Activated T-helper 1 cell treated with anti-CD3 and anti-CD28 coated beads, Interleukin-2, amount 50 U/mL, for 16 hours (primary cell): ENCODE measurements at places on chromosomes 5 and 9.

GRCh38 chr9:130921300-130921988 is 17.6 kb downstream of the FIBCD1 start:
- no peak for DNase-seq

DNA sequence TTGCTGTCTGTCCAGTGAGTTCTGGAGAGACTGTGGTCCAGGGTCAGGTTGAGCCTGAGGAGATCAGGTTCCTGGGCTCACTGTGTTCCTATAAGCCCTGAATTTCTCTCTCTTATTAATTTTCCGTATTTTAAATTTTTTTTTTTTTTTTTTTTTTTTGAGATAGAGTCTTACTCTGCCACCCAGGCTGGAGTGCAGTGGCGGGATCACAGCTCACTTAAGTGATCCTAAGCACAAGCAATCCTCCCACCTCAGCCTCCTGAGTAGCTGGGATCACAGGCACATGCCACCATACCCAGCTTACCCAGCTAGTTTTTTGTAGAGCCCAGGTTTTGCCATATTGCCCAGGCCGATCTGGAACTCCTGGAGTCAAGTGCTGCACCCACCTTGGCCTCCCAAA is 22.5 kb downstream of the NDST1 start:
- no peak for DNase-seq

DNA sequence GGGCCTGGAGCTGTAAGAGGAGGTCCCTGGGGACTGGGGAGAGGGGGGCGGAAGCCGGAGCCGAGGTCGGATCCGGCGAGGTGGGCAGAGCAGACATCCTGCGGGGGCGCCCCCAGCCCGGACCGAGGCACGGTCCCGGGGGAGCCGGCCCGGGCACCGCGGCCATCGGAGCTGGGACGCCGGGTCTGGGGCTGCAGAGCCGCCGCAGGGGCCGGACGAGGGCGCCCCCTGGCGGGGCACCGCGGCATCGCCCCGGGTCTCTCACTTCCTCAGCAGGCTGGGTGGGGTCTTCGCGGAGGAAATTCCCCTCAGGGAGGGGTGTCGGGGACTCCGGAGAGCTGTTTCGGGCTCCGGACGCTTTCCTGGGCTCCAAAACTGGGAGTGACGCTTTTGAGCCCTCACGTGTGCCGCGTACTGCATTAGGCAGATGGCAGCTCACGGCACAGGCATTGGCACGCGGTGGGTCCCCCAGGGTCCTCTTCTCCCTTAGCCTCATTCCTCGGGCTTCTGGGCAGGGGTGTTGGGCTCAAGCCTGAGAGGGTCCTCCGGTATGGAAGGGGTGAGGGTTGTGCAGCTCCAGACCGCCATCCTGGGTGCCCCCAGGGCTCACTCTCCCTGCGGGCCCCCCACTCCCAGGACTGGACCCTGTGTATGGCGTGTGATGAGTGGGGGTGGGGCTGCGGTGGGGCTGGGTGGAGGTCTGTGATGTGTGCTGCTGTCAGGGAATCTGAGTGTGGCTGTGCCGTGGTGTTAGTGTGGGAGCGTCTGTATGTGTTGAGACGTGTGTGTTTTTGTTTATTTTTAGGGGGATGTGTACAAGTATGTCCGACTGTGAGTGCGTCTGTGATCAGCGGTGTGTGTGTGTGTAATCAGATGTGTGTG is 29.6 kb downstream of the LHX2 start:
- DNase-seq = no peak

- no peak for DNase-seq
Measured at GRCh38 chr5:176492431-176492830, 44.2 kb downstream of the FAF2 start.

DNA sequence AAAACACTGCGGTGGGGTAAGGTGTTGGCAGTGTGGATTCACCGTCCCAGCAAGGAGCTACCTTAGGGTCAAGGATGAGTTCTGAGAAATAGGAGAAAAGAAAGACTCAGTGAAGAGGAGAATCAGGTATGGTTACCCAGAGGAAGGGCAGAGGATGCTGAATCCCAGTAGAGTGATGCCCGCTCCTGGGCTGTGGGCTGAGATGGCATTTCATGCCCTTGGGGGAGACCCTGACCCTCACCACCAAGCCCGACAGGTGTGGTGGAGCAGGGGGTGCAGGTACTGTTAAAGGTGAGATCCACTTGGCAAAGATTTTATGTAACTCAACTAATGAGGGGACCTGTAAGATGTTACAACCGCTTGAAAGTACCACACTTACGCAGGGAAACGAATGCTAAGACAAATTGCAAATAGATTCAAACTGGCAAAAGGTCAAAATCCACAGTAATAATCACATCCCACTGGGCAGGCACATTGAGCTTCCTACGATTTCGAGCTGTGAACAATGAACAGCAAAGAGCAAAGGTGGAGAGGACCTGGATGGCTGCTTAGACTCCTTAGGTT is 2.1 kb downstream of the RNU6ATAC start:
- no peak for DNase-seq

DNA sequence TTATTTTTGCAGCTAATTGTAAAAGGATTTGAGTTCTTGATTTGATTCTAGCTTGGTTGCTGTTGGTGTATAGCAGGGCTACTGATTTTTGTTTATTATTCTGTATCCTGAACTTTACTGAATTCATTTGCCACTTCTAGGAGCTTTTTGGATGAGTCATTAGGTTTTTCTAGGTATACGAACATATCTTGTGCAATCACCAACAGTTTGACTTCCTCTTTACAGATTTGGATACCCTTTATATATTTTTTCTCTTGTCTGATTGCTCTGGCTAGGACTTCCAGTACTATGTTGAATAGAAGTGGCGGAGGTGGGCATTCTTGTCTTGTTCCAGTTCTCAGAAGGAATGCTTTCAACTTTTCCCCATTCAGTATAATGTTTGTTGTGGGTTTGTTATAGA is 210.8 kb downstream of the FGF10 start:
- DNase-seq = no peak

DNA sequence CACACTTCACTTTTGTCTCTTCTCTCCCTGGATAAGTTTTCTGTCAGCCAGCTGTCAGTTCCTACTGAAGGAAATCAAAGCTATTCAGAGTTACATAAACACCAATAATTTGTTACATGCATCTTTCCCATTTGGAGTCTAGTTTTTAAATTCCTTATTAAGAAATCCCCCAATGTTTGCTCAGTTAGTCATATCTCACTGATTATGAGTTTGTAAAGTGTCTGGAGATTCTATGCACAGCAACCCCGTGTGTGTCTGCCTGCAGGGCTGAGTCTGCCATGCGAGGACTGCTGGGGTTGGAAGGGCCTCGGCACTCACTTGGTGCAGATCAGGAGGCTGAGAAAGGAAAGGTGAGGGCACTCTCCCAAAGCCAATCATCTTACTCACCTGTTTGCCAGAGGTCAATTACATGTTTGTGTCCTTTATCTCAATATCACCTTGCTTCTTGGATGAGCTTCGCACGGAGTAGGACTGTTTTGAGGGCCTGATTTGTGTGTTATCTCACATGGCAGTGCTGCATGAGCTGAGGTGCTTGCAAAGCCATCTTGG is 3.3 kb downstream of the ANKRD34B start:
- DNase-seq = no peak

DNA sequence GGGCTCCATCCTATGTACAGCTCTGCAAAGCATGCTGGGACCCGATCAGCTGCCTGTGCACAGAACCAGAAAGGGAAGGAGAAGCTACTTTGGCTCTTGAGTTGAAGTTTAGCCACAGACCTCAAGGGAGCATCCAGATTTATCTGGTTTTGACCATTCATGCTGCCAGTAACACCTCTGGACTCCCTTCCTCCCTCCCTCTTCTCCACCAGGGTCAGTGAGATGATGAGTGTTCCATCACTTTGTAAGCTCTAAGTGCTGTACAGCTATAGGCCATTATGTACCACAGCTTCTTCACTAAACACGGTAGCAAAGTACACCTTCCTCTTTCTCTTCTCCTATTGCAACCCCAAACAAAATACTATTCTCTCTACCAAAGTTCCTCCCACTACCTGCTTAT is 77.9 kb downstream of the GLIS3 start:
- DNase-seq = no peak

- no peak for DNase-seq
Measured at GRCh38 chr5:149298842-149299404, 27.3 kb downstream of the AFAP1L1 start.

DNA sequence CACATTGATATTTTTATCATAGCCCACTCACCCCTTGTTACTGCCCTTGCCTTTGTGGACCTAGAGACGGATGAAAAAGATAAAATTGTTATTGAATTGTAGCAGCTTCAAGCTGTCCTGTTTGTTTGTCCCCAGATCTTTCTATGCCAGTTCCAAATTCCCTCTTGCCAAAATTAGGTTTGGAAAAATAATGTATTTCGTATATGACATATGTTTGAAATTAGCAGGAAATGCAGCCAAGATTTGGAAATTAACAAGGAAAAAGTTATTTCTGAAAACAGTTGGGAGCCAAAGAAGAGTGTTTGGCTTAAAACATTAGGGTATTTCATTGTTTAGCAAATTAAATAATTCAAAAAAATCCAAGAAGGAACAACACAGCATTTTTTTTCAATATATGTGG is 33.5 kb downstream of the SPATA31D1 start:
- DNase-seq = no peak

DNA sequence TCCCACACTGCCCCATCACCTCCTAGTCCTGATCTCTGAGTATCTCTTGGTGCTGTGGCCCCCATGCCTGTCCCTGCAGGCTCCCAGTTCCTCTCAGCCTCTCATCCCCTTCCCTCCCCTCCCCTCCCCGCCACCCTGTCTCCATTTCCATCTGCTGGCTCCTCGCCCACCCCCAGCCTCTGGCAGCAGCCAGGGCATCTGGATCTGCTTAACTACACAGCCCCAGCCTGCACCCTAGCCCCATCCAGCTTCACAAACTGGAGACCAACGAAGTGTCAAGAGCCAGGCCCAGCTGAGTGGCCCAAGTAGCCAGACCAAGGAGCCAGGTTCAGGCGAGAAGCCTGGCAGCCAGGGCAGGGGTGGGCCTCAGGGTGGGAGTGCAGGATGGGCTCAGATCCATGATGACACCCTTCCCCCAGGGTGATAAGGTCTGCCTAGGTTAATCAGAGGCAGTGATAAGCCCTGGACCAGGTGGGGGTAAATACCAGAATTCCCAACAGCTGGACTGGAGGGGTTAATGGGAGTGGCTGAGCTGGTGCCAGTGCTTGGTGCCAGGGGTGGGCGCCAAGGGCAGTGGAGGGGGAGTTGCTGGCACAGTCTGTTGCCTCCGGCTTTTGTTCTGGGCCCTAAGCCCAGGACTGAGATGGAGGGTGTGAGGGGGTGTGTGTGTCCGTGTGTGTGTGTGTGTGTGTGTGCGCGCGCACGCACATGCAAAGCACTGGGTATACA is 2.5 kb downstream of the IL11RA start:
- no peak for DNase-seq

DNA sequence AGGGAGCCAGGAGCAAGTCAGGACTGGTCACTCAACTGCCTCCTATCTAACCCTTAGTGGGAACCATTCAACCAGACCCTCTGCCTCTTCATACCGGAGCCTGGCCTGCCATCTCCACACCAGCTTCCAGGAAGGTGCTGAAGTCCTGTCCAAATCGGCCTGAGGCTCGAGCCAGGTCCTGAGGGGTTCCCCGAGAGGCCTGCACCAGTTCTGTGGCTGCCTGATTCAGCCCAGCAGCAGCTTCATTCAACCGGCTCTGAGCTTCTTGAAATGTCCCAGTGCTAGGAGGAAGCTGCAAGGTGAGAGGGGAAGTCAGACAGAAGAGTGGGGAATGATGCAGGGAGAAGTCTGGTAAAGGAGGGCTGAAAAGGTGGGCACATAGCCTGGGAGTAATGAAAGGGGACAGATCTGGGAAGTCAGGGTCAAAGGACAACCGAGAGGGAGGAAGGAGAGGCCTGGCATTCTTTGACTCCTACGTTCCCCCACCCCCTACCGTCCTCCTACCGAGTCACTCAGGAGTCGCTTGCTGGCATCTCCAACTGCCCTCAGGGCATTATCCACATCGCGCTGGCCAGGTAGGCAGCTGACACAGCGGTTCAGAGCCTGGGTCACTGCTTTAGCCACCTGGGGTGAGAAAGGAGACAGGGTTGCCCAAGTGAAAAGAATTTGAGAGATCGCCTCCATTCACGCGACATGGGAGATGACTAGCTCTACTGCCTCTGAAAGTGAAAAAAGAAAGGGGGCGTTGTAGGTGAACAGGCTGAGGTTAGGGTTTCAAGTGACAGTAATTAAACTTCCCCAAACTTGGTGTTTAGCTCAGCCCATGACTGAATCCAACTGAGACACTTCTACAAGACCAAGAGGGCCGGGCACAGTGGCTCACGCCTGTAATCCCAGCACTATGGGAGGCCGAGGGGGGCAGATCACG is 20.2 kb downstream of the TLN1 start:
- DNase-seq = no peak

- no peak for DNase-seq
Measured at GRCh38 chr5:152185547-152186245, 219.4 kb downstream of the NMUR2 start.
